Astrocyte (in vitro differentiated cells and primary cell): ENCODE measurements at places on chromosomes 3 and 15. TPM values are rescaled to one million over a fixed set of nuclear protein-coding genes. Genes with fewer than 3 reads are reported as not detected.
A peak's percentile ranks its signal among the peaks of the same experiment; 100 is the strongest.

DNA sequence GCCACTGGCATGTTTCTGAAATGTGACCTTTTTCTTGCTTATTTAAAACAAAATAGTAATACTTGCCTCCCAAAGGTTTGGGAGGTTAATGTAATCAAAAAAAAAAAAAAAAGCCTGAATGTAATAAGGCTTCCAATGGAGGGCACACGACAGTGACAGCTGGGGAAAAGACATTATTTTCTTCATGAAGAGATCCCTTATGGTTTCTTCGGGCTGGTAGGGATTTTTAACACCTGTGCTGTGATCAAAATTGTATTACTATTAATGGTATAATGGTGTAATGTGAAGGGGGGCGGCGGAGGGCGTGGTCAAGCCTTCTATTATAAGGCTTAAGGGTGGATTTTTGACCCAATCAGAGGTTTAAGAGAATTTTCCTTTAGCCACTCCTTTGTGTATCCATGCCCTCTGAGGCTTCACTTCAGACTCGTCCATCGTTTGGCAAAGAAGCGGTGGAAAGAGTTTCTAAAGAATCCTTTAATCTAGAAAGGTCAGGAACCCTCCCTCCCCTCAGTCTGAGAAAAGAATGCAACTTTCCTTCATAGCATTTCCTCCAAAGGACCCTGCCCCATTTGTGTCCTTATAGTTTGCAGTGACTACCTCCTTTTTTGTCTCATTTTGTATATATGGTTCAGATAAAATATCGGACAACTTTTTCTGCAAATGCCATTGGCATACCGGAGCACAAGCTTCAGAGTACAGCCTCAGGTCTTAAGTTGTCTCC, 89.5 kb upstream of the CHD2 start:
- DNase-seq = peak; percentile 76

- peak; percentile 60 for DNase-seq
Measured at GRCh38 chr15:33086500-33087121, 107.9 kb downstream of the FMN1 start.

DNA sequence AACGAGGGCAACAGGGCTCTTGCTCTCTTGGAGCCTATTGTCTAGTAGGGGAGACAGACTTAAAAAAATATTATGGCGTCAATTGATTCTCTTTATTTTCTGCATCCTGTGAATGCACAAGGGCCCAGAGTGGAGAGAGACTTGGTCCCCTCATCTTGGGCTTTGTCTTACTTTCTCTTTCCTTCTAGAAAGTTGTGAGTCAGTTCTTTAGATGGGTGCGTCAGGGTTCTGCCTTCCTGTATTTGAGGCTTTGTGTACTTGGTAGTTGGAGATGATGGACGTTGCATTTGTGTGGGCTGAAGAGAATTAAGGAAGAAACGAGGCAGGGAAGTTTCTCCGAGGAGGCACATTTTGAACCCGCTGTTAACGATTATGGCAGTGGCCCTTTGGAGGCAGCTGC, 52.9 kb downstream of the CACNA1D start:
- no peak for DNase-seq

- DNase-seq = peak; percentile 31
Measured at GRCh38 chr3:186142393-186142932, 33.6 kb upstream of the ETV5 start.

DNA sequence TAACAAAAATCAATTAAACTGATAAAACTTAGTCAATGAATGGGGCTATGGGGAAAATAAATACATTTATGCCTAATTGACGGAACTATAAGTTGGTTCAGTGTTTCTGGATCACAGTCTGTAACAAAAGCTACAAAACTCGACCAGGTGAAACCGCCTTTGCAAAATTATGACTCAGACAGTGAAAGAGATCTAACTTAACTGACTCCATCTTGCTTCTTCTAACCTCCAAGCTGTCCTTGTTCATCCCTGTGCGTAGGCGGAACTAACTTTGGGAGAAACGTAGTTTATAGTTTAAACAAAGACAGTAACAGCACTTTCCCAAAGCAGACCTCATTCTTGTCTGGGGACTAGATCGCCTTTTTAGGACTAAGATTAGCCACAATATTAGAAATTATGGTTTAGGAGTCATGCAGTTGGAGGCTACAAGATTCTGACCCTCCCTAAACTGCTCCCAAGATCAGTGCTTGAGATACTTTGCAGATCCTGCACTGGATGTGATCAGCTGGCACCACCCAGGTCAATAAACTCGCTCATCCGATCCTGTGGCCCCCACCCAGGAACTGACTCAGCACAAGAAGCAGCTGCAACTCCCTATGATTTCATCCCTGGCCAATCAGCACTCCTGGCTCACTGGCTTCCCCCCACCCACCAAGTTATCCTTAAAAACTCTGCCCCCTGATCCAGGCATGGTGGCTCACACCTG, 7.2 kb upstream of the MFGE8 start:
- peak; percentile 77 for DNase-seq

- DNase-seq = no peak
Measured at GRCh38 chr3:13046569-13047274, 26.5 kb downstream of the IQSEC1 start.

DNA sequence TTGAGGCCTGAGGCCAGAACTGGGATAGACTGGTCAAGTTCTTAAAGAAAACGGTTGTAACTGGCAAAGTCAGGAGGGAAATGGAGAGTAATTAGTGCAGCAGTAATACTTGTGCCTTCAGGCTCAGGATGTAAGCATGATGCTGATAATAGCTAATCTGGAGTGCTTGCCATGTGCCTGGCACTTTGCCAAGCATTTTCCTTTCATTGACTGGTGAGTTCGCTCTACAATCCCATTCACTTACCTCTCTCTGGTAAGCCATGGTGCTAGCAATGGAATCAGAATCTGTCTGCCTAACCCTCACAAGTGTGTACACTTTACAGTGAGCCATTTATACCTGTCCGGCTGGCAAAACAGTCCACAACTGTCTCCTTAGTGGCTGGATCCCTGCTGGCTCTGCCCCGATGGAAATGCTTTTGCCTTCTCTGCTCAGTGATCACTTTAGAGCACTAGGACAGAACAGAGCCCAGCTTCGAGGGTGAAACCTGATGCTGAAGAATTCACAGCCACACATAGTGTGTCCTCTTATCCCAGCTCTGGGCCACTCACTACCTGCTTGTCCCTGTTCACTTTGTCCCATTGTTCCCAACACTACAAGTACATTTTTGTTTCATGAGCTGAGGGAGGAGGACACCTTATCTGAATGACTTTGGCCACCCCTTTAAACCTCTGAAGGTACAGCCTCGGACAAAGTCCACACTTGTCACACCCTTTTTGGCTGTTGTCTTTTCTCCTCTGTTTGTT, 10.3 kb downstream of the CHP1 start:
- DNase-seq = no peak

DNA sequence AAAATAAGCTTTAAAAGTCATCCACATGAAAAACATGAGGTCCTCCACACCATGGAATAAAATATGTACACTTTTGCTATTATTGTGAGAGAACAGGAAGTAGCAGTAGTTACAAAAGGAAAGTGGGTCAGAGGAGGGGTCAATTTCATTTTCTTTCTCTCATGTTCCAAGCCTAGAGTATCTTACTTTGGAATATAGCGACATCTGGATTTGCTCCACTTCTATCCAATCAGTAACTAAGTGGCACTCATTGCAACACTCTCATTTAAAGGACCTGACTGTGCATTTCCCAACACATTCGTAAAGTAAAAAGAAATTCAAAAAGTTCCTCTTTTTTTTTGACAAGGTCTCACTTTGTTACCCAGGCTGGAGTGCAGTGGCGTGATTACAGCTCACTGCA, 637.3 kb downstream of the TUSC7 start:
- no peak for DNase-seq

DNA sequence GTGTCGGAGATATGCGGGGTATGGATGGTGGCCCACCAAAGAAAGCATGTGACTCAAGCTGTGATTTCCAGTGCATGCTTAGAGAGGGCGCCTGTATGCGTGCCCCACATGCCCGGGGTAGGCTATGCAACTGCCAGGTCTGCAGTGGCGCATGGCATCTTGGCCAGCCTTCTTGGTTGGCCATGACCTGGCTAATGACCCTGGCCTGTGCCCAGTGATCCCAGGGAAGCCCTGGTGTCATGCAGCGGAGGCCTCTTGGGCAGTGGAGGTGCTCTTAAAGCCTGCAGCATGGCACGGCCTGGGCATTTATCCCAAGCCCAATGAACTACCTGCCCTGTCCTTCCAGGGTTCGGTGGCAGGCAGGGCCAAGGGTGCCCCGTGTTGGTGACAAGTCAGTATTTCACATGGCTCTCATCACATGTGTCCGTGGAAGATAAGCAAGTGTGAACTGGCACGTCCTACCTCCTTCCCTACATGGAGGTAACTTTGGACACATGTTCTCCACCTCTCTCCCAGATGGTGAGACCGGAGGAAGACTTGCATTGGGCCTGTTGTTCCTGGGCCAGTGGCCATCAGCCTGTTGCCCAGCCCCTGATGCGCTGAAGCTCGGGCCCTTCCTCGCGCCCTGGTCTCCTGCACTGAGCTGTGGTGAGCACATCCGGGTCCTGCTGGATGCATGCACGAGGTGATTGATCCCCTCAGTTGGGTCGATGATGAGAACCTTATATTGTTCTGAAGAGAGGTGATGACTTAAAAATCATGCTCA, 192.0 kb downstream of the UBE3A start:
- no peak for DNase-seq

DNA sequence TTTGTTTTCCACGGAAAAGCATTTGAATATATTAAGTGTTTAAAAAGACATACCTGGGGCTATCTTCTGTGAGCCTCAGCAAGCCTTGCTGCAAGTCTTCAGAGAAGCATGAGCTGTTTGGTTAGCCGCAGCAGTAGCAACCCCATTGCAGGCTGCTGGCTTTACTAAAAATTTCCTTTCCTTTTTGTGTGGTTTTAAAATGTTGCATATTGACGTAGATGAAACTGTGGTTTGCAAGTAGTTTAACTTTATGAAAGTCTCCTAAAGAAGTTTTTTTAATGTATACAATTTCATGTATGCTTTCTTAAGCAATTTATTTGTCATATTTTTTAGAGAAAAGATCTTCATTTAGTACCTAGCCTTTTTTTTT, at the start of gene GPR171:
Gene GPR171 (minus strand): TSS at position 166 of the 370 bp plus-strand sequence. CDS start 3,830 bp downstream, outside the sequence.
- no peak for DNase-seq

- no peak for DNase-seq
Measured at GRCh38 chr15:101810456-101810855, 1.5 kb upstream of the OR4F15 start.

DNA sequence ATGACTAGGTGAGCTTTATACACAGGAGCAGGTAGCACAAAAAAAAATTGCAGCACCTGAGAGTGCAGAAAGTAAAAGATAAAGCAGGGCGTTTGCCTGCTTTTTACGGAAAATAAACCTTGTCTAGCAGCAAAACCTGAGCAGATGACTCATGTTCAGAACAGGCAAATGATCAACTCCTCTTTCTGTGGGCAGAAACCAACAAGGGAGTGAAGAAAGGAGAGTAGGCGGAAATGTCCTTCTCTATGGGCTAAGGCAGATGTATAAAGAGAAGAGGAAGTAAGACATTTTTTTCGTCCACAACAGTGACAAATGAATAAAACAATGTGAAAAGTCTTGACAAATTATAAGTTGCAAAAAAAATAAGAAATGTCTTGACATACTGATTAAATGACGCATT, 24.5 kb upstream of the GMNC start:
- peak; percentile 4 for DNase-seq

DNA sequence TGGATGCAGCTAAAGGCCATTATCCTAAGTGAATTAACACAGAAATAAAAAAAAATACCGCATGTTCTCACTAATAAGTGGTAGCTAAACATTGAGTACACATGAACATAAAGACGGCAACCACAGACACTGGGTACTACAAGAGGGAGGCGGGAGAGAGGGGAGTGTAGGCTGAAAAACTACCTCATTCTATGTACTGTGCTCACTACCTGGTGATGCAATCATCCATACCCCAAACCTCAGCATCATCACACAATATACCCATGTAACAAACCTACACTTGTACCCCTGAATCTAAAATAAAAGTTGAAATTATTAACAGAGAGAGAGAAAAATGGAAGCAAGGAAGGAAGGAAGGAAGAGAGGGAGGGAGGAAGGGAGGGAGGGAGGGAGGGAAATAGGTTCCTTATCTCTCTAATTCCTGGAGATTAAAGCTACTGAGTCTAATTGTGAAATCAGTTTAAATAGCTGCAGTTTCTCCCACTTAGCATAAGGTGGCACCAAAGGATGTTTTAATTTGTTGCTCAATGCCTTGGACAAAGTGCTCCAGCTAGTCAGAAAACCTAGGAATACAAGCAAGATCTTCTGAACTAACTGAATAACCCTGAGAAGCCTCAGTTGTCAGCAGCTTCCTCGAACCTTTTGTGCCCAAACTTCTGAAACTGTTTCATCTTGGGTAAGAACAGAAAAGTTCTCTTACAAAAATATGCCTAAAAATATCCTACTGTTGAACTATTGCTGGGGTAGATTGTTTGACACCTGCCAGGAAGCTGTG, 79.4 kb upstream of the ATP11B start:
- DNase-seq = peak; percentile 45

DNA sequence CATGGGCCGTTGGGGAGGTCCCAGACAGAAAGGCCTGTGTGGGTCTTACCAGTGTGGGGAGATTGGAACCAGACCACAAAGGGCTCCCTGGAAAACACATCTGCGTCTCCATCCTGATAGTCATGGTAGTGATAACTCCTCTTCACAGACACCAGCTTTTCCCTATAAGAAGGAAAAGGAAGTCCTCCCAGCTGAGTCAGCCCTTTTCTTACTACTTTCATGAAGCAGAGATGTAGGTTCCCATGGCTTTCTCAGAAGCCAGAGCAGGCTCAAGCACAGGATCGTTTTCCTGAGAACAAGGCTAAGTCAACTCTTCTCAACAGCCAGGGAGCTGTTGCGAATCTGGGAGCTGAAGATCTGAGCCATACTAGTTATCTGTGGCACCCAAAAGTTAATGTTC, 6.1 kb downstream of the DNASE1L3 start:
- no peak for DNase-seq

GRCh38 chr15:45704329-45705249, 69.8 kb downstream of the SQOR start:
- DNase-seq = no peak

GRCh38 chr3:122797291-122797690, 2.4 kb downstream of the SLC49A4 start:
- DNase-seq = no peak

- DNase-seq = no peak
Measured at GRCh38 chr3:4067893-4068292, 235.3 kb upstream of the SETMAR start.

- DNase-seq = no peak
Measured at GRCh38 chr3:56667973-56668579, 15.0 kb downstream of the TASOR start.

NOX5 gene
- total RNA-seq = 0.09 and 0.14 TPM in 2 replicates

GRK7 gene
- not detected in 2 replicates for total RNA-seq

TMCO5A gene
- total RNA-seq = not detected in 2 replicates

TCF12 gene
- total RNA-seq = 106 and 112 TPM in 2 replicates

EIF2B5 gene
- 20.8 and 22.6 TPM in 2 replicates for total RNA-seq
